ENCODE measurements at places on chromosomes 5 and 9.

GRCh38 chr5:4570047-4570995 is 569.8 kb upstream of the ADAMTS16 start:
- DNase-seq, result peak; percentile 58

DNA sequence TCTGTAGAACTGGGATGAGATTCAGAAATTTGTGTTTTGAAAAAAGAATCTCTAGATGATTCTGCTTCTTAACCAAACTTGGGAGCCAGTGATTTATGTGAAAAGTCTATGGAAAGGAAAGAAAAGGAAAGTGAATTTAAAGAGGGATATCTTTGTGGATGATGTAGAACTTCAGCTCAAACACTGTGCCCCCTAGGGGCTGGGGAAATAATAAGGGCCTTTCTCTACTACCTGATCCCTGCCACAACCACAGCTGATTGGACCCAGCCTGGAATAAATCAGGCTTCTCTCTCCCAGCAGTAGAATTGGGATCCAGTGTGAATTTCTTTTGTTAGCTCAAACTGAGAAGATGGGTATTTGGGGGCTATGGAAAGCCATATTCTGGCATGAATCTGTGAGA is 155.0 kb downstream of the PRELID2 start:
- DNase-seq, result no peak

GRCh38 chr5:61491861-61492260 is 159.8 kb downstream of the ZSWIM6 start:
- DNase-seq, result peak; percentile 63

GRCh38 chr5:76356887-76357286 is 46.2 kb upstream of the IQGAP2 start:
- DNase-seq, result no peak

DNA sequence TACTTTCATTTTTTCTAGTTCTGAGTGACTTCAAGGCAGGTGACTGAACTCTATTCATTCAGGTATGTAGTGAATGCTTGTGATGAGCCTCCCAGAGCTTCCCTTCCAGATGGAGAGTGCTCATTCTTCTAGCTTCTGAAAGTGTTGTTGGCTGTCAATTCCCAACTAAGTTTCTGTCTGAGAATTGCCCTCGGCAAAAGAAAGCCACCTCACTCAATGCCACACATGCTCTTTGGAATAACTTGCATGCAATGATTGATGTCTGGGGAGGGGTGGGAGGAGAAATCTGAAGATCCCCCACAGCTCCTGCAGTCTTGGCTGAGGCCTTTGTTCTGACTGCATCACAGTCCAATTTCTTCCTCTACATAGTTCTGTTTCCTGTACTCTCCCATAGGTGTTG is 123.1 kb upstream of the C6 start:
- no peak for DNase-seq

DNA sequence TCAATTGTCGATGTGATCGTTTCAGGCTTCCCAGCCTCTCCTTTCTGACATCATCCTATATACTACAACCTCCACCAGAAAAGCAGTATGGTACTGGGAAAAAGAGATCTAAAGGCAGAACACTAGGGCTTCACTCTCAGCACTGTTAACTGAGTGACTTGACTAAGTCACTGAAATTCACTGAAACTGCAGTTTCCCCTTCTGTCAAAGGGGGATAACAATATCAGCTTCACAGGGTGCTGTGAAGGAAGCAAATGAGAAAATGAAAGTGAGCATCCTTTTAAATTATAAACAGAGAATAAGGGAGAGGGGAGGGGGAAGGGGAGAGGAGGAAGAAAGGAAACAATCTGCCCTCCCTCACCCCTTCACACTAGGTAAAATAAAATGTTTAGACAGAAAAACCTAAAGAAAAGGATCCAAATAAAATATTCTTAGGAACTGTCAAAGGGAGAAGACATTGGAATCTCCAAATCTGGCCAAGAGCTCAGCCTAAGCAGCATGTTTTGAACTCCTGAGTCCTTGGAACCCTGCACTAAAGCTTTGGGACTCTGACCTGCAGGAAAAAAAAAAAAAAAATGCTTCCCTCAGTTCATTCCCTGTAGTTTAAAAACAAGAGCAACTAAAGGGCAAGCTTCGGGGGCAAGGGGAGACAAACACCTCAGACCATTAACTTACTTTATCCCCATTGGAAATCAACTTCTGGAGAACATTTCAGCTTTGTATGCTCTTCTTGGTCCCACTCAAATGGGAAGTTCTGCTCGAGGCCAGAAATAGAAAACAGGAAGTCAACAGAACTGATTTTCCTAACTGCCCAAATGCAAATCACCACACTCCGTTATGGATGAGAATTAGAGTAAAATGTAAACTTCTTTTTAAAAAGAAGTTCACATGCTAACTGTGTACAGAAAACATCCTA is 178.3 kb downstream of the DEPDC1B start:
- no peak for DNase-seq

GRCh38 chr5:138752341-138752950 is 779 bp upstream of the CTNNA1 start:
- peak; percentile 36 for DNase-seq

GRCh38 chr9:135379540-135380267 is 99.9 kb upstream of the PPP1R26 start:
- no peak for DNase-seq

DNA sequence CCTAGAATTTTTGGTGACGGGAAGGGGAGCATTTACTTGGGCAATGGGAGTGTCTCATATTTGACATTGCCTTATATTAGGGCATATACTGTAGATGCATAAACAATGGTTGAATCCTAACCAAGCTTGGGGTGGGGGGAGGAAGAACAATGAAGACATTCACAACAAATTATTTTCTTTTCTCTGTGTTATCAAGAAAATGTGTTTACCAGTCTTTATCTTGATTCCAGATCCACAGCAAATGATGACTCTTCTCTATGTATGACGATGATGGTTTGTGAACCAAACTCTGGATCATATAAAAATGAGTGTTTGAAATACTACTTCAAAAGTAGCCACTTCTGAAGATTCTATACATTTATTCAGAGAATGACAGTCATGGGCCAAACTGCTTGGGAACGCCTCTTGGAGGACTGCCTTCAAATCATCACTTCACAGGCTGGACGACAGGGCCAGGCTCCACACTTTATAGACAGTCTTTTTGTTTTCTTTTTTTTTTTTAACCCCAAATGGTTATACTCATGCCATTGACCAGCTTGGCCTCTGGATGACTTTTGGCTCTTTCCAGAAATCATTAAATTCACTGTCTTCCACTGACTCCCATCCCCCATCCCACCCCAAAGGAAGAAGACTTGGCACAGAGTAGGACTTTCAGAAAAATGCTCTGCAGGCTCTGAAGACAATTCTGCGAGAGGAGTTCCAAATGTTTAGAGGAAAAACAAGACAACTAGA is 123.8 kb upstream of the LIFR start:
- no peak for DNase-seq

GRCh38 chr9:91481972-91482371 is 58.3 kb upstream of the NFIL3 start:
- no peak for DNase-seq

DNA sequence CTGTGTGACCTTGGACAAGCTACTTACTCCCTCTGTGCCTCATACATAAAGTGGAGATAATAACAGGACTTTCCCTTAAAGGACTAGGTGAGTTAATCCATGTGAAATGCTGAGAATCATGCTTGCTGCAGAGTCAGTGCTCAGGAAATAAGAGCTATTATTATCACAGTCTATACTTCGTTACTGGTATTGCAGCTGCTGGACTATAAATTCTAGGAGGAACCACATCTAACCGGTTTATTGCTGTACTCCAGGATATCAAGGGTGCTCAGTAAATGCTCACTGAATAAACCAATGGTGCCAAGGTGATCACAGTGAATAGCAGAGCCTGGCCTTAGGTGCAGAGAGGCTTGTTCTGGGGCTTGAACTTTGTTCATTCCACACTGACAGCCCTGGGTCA is 69.3 kb downstream of the HSPA4 start:
- DNase-seq, result no peak

GRCh38 chr5:112586596-112587062 is 151.1 kb upstream of the APC start:
- DNase-seq, result no peak

DNA sequence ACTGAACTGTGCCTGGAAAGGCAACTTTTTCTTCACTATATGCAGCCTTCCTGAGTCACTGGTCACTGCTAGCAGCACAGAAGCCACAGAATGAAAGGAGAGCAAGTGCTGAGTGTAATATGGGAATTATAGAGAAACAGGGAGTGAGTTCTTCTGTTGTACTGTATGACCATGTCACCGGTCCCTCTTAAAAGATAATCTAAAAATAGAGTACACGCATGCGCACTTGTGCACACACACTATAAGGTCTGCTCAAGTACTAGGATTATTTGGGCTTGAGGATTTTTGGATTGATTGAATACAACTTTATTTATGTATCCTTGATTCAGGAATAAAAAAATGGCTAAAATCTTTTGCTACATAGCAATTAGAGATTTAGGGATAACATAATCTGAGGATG is 571.9 kb downstream of the PDE4D start:
- no peak for DNase-seq

GRCh38 chr5:42564689-42565356 is 141.6 kb downstream of the GHR start:
- DNase-seq, result no peak

DNA sequence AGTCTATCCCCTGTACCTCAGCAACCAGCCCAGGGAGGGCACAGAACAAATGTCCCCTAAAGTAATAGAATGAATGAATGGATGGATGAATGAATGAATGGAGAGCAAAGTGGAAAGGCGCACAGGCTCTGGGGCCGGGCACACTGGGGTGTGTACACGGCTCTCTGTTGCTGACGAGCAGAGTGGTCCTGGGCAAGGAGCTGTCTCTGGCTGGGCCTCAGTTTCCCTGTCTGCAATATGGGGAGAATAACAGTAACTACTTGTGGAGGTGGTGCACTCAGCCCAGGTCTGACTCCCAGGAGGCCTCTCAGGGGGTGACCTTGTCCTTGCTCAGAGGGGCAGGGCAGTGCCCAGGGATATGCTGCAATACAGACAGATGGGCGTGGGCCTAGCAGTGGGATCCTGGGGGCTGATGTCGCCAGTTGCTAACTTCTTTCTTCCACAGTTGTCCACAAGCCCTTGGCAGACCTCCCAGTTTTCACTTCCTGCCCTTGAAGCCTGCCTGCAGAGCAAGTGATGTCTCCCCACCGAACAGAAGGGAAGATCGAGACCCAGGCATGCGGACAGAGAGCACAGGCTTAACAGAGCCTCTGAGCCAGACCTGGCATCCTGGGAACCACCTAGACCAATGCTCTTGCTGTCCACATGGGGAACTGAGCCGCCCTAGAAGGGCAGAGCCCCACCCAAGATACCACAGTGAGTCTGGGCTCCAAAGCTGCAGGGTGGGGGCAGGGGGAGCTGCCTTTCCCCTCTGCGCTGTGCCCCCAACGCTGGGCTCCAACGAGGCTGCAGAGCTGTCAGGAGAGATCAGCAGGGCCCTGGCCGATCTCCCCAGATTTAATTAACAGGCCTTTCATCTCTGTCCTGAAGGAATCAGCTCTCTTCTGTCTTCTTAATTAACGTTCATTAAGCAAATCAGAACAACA is 13.6 kb upstream of the LAMC3 start:
- peak; percentile 72 for DNase-seq

DNA sequence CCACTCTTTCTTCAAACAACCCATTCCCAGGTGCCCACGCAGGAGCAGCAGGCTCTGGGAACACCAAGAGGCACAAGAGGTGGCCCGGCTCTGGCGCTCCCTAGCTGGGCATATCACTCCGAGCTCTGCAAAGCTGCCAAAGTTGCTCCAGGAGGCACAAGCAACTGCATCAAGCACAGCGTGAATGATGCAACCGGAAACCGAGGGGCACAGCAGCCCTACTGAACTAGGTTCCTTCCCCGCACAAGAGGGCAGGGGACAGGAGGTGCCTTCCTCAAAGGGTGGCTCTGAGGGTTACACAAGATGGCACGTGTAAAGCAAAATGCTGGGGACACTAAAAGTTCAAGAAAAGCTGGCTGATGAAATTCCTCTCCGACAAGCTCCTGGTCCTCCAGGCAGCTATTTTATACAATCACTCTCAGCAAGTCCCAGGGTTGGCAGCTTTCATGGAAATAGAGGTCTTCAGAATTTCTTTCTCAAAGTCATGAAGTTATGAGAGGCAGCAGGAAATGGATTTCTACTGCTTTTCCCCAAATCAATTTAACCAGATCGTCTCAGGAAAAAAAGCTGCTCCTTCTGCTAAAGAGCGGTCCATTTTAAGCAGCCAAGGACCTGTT is 22.9 kb downstream of the PSMB7 start:
- no peak for DNase-seq

DNA sequence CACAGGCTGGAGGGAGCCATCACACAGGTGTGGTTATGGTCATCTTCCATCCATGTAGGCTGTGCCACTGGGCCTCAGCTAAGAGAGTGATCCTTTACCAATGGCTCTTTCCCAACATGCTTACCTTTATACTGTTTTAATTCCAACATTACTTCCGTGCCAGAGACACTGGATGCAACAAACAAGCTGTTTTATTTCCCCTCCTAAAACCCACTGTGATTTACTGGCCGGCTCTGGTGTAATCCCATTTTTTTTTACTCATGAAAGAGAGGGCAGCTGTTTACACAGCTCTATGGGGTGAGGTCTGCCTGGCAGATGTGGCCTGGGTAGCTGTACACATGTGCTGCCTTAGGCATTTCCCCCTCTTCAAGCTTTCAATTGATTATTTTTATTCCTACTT is 58.5 kb downstream of the MACROH2A1 start:
- DNase-seq, result no peak

DNA sequence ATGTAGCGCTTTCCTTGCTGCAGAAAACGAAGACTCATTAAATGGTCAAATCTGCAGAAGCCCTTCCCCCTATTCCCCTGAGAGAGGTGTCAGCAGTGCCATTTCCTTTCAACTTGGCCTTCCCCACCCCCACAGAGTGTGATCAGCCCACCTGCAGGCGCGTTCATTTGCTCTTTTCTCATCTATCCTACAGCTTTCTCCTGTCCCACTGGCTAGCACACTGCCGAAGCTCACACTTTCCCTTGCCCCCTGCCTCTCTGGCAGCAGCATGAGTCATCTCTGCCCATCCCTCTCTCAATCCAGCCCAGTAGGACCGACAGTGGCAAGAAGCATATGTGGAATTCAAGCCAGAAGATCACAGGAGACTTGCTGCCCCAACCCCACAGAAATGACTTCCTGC is 213.8 kb downstream of the FAM114A2 start:
- DNase-seq, result no peak

- no peak for DNase-seq
These were observed 99.0 kb downstream of the RALGPS1 start for GRCh38 chr9:127013597-127013996.

DNA sequence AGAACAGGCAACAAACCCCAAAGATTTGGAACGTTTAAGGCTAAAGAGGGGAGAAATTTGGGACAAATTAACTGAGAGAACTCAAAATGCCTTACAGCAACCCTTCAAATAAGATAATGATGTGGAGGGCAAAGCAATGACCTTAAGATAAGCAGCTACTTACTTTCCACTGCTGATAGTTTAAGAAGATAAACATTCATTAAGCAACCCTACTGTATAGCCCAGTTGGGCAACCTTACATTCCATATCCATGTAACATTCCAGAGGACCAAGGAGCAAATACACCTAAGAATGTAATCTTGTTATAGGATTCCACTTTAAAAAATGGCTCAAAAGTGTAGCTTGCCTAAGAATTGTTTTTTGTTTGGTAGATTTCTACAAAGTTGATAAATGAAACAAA is 14.8 kb downstream of the ETF1 start:
- no peak for DNase-seq

- peak; percentile 41 for DNase-seq
These were observed 19.9 kb downstream of the SLC44A1 start for GRCh38 chr9:105264380-105264779.

- DNase-seq, result peak; percentile 40
These were observed 294.3 kb downstream of the FBXL7 start for GRCh38 chr5:15794052-15794985.
